NCI-H1436 treated with DMSO at 0.1 percent for 48 hours (cell line): ENCODE measurements at places on chromosomes 16 and 17.

- no peak for DNase-seq
Observed at GRCh38 chr17:27414271-27414670, 42.0 kb upstream of the KSR1 start.

DNA sequence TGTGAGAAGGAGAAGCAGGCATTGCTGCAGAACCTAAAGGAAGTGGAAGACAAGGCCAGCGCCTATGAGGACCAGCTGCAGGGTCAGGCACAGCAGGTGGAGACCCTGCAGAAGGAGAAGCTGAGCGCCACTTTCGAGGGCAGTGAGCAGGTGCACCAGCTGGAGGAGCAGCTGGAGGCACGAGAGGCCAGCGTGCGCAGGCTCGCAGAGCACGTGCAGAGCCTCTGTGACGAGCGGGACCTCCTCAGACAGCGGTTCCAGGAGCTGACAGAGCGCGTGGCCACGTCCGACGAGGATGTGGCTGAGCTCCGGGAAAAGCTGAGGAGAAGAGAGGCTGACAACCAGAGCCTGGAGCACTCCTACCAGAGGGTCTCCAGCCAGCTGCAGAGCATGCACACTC, 41.5 kb downstream of the PLD6 start:
- no peak for DNase-seq

DNA sequence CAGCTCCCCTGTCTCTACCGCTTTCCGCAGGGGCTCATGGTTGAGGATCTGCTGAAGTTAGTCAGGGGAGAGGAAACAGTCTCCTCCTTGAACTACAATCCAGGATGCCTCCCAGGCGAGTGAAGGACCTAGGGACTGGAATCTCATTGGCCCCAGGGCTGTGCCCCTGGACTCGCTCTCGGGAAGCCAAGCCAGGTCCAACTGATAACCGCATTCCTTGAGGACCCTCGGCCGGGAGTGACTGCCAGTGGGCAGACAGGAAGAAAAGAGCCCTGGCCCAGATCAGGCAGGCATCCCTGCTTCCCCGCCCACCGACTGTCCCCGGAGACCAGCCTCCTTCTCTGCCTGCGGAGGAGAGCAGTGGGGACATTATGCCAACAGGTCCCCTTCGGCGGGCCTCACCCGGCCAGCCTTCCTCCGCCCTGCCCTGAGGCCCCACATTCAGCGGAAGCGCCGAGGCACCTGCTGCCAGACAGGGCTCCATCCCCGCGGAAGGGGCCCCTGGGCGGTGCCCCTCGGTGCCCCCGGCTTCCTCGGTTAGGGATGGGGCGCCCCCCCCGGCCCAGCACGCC, 776 bp downstream of the LRRC75A start:
- DNase-seq = no peak

DNA sequence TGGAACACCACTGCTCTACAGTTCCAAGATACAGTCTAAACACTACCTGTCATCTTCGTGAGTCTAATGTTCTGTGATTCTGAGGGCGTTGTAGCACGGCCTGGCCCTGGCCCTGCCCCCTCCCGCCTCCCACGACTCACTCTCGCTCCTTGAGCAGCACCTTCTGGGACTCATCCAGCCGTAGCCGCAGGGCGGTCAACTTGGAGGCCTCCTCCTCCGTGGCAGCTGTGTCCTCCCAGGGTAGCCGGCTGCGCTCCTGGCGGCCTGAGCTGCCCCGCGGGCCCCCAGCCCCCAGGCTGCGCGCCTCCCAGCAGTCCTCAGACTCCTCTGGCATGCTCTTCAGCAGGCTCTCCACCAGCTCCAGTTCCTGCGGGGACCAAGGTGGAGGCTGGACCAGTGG, 10.6 kb downstream of the CCDC102A start:
- no peak for DNase-seq

DNA sequence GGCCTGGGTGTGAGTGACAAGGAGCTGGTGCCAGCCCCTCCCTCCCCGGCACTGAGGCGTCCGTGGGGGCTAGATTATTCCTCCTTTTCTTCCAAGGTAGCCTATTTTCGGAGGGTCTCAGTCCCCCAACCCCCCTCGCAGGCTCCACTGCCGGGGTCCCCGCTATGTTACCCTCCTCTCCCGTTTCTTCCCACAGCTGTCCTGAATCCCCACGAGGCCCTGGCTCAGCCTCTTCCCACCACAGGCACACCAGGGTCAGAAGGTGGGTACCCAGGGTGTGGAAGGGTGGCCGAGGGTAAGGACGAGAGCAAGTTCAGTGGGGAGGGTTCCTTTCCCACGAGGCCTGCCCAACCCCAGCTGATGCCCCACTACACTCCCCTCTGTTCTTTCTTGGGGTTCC, 611 bp downstream of the RAMP2 start:
- DNase-seq = no peak

DNA sequence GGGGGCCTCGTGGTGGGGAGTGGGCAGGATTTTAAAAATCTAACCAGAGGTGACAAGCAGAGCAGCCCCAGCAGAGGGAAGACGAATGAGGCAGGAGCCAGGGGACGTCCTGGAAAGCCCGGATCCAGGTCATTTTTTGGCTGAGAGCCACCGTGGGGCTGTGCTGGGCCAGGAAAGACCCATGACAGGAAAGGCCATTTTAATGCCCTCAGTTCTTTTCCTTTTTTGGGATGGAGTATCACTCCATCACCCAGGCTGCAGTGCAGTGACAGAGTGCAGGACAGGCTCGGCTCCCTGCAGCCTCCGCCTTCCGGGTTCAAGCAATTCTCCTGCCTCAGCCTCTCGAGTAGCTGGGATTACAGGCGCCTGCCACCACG, 30.5 kb upstream of the JPH3 start:
- no peak for DNase-seq

GRCh38 chr16:87864331-87864989, 4.8 kb downstream of the SLC7A5 start:
- no peak for DNase-seq

GRCh38 chr16:67746846-67747245, 27.7 kb upstream of the GFOD2 start:
- DNase-seq = no peak

DNA sequence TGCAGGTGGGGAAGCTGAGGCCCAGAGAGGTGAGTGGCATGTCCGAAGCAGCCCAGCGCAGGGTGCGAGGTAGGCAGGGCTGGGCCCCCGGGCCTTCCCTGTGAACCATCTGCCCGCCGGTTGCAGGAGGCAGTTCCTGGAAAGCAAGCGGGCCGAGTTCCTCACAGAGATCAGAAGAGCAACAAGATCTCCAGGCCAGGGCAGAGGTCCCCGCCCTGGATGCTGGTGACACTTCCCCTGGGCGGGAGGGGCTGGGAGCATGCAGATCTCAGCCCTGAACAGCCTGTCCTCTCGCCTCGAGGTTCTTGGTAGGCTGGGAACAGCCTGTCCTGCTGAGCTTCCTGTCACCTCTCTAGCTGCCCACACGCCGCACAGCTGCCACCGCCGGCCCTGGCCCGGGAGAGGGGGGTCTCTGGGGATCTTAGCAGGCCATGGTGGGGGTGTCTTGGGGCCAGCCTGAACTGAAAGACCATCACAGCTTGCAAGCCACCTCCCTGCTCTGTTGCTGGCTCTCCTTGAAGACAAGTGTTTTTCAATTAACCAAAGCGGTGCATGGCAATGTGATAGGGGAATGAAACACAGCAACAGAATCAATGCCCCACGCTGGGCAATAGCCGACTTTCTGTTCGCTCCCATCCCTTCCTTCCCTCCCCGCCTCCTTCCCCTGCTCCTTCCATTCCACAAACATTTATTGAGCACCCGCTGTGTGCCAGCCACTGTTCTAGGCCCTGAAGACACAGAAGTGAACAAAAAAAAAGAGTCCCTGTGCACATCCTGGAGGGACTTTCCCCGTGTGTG, 31.7 kb downstream of the SOCS1 start:
- DNase-seq = no peak

DNA sequence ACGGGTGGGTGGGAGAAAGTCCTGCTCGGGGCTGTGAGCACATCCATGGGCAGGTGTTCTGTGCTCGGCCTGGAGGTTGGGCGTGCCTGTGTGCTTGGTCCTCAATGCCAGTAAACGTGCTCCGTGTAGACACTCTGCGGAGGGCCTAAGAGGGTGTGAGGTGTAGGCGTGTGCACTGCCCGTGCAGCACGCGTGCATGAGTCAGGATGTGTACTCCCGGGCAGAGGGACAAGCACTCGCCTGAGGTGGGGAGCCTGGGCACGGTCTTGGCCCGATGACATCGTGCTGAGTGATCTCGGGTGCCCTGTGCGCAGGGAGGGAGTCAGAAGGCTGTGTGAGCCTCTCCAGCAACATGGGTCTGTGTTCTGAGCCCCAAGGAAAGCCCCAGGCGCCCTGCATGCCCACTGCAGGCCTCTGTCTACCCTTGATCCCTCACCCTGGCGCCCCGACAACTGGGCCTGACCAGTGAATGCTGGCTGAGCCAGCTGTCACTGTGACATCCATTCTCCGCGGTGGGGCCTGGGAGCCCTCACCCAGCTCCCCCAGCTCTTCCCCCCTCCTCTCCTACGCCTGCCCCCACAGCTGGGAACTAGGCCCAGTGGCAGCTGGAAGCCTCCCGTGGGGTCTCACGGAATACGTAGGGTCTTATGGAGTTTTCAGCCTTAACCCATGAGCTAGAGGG, 23.5 kb upstream of the NXPH3 start:
- no peak for DNase-seq

DNA sequence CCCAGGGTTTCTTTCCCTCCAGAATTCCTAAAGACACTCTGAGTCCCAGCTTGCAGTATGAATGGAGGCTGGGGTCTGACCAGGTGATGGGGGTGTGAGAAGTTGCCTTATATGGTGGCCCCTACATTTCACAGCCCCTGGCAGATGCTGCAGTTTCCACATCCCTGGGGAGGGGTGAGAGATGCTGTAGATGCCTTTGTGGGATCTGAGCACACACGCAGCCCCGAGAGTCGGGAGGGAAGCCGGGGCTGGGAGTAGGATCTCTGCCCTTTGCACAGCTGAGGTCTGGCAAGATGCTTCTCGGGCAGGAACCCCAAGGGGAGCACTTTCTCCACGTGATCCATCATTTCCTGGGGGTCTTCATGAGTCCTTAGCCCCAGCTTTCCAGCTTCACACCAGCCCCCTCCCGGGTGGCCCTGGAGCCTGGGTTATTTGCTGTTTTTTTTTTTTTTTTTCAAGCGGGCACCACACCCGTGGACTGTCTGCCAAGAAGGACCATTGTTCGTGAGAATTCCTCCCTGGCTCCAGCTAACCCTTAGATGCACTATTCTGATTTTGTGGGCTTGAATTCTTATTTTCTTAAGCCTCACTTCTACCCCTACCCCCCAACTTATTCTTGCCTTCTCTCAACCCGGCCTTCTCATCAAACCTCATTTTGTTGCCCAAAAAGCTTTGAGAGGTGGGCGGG, 50.6 kb downstream of the NTN1 start:
- DNase-seq = no peak

DNA sequence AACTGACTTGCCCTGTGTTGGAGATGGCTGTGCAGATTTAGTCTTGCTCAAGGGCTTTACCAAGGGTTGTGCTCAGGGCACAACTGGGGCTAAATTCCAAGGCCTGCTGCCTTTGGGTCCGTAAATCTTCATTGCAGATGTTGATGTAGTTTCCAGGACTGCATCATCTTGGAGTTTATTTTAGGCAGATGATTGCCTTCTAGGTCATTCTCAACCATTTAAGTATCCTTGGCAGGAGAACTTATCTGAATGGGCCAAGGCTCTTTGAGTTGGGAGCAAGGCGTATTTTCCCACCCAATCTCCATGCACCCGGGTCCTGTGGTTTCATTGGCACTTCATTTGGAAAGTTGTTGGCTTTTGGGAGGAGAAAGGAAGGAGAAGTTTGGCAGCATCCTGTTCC, 200.3 kb downstream of the MSI2 start:
- DNase-seq = no peak

DNA sequence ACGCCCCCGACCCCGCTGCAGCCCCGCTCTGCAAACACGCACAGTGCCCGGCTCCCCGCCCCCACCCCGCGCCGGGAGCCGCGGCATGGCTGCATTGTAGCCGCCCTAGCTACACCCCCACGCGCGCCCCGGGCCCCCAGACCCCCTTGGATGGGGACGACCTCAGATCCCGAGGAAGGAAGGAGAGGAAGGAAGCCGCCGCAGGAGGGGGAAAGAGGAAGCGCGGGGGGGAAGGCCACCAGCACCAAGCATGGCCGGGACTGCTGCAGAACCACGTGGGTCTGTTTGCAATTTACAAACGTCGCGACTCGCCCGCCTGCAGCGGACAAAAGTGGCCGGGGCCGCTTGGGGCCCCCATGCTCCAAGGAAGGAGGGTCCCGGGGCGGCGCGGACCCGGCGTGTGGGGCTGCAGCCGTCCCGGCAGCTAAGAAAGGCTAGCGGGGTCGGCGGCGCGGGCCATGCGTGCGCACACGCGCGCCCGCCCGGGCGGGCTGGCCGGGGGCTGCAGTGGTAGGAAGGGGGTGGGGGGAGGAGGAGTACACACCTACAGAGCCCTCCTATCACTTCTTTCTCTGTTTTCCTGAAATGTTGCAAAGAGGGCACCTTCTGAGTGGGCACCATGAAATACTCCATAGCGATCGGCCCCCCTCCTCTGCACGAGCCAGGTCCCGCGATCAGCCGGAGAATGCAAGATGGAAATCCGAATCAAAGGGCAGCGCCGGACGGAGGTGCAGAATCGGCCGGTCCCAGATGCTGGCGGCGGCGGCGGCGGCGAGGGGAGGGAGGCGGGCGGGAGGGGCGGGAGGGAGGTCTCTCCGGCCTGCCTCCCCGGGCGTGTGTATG, 488 bp downstream of the TFAP4 start:
- DNase-seq = no peak

DNA sequence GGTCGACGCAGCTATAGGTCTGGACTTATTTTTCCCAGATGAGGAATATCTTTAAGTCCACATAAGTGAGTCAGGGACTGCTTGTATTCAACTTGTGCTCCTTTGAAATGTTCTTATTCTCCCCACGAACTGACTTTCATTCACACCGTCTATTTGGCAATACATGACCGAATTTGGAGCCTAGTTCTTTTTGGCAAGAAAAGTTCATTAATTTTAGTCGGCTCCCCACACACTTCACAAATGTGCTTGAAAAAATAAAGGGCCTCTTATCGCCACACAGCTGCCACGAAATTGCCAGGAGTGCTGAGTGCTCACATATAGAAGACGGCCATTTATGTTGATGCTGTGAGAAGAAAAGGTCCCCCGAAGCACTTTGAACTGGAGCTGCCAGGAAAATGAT, 152.6 kb downstream of the PRKCA start:
- DNase-seq = no peak

DNA sequence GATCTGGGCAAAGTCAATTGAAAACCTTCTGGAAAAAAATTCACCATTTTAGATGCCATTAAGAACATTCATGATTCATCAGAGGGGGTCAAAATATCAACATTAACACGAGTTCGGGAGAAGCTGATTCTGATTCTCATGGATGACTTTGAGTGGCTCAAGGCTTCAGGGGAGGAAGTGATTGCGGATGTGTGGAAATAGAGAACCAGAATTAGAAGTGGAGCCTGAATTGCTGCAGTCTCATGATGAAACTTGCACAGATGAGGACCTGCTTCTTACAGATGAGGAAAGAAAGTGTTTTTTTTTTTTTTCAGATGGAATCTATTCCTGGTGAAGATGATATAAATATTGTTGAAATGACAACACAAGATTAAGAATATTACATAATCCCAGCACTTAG, 12.9 kb downstream of the ITGAX start:
- no peak for DNase-seq

GRCh38 chr17:8380049-8380448, 2.9 kb downstream of the RPL26 start:
- no peak for DNase-seq
